ENCODE measurements at places on chromosomes 11 and 22. TPM values are rescaled to one million over a fixed set of nuclear protein-coding genes. Genes with fewer than 3 reads are reported as not detected.

The CALCA gene
- not detected for total RNA-seq

The OR5D16 gene
- not detected for total RNA-seq

The ACRV1 gene
- total RNA-seq, result 0.25 TPM

The CASP5 gene
- not detected for total RNA-seq

The CD248 gene
- 3.2 TPM for total RNA-seq

The C11orf16 gene
- 0.25 TPM for total RNA-seq

The OR52E8 gene
- not detected for total RNA-seq

The CHRNA10 gene
- 0.25 TPM for total RNA-seq

The RTN4R gene
- total RNA-seq, result 7.6 TPM

The SCGB1D2 gene
- not detected for total RNA-seq

The USH1C gene
- total RNA-seq, result 0.49 TPM

The MS4A4E gene
- not detected for total RNA-seq

The DEFB131B gene
- total RNA-seq, result not detected

The OR51E1 gene
- 0.25 TPM for total RNA-seq

The DEPDC7 gene
- total RNA-seq, result 2.2 TPM

The HPX gene
- total RNA-seq, result 1.5 TPM

The ARHGAP1 gene
- 17.9 TPM for total RNA-seq

The C22orf42 gene
- total RNA-seq, result not detected
